ENCODE measurements at places on chromosomes 3 and 15.

DNA sequence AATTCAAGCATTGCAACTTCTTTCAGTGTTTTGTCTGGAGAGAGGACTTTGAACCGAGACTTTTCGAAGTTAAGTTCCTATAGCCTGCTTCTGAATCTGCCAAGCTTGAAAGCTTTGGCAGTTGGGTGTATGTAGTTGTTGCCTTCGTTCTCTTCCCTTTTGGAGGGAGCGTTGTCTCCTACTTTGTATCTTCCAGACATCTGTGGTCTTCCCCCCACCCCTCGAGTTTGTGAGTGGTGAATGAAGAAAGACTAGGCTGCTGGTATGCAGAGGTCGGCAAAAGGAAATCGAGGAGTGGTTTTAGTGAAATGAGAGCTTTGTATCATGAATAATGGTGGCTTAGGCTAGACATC lies 1.3 kb downstream of the CTNNB1 start:
- peak; percentile 18 for DNase-seq

GRCh38 chr3:148957586-148957985 lies 33.8 kb upstream of the GYG1 start:
- DNase-seq, result no peak

GRCh38 chr3:45753095-45753494 lies 43.2 kb downstream of the SLC6A20 start:
- DNase-seq, result no peak

- no peak for DNase-seq
These were observed 58.0 kb upstream of the CRTC3 start for GRCh38 chr15:90471769-90472168.

DNA sequence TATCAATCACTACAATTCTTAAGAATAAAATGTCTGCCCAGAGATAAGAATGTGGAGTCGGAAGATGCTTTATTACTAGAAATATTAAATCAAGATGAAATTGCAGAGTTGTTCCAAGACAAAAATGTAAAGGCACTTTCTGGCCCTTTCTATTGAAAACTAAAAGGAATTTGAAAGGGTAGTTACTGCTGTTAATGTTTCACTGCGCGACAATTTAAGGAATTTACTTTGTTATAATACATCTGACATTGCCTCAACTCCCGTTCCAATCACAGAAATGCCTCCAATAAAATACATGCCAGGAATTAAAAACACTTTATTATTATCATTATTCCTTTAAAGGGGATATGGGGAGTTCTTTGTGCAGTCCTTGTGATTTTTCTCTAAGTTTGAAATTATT lies 26.4 kb downstream of the RSL24D1 start:
- DNase-seq, result no peak

- DNase-seq, result no peak
These were observed 129.2 kb upstream of the LRIG1 start for GRCh38 chr3:66629982-66630368.

GRCh38 chr15:39213385-39213840 lies 367.5 kb upstream of the THBS1 start:
- no peak for DNase-seq

DNA sequence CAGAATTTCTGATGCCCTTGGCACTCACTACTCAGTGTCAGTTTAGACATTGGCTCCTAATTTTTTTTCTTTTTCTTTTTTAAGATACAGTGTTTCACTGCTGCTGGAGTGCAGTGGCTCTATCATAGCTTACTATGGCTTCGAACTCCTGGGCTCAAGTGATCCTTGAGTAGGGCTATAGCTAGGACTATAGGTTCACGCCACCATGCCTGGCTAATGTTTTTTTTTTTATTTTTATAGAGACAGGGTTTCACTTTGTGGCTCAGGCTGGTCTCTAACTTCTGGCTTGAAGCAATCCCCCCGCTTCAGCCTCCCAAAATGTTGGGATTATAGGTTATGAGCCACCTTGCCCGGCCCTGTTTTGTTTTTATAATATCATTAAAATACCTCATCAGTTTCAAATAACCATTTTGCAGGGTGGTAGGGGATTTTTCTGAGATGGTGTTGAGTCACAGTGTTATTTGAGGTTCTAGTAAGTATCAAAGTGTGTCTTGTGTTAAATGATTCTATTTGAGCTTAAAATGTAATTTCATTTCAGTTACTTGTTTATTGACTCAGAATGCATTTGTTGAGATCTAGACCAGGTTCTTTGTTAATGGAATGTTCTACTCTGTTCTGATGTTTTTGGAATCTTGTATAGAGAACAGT lies 7.0 kb downstream of the FNDC3B start:
- DNase-seq, result no peak

GRCh38 chr15:45434078-45434567 lies 55.8 kb upstream of the GATM start:
- DNase-seq, result no peak

- DNase-seq, result no peak
These were observed 32.9 kb upstream of the ACAD9 start for GRCh38 chr3:128846486-128846891.

DNA sequence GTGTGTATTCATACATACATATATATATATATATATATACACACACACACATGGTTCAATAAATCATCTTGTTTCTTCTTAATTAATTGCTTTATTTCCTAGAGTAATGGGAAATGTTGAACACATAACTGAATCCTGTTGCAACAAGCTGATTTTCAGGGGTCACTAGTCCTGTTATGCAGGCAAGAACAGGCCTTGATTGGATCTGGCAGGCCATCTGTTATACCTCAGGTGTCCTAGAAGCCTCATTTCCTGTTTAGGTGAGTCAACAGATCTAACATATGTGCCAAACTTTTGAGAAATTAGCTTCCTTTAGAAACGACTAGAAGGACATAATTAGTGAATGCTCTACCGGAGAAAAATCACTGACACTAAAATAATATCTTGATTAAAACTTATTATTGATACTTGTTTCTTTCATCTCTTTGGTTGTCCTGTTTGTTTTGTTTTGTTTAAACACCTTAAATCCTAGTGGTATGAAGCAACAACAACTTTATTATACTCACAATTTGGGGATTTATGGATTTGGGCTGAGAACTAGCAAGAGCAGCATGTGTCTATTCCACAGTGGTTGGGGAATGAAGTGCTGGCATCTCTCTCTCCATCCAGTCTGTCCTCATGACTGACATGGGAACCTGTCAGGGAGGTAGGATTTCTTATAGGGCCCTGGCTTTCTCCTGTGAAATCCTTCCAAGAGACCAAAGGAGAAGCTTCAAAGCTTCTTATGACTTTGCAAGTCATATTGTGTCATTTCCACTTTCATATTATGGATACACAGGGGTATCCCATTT lies 552.6 kb downstream of the NSUN3 start:
- DNase-seq, result no peak

GRCh38 chr3:59775761-59776325 lies 726.0 kb upstream of the CFAP20DC start:
- no peak for DNase-seq

- DNase-seq, result no peak
These were observed 328.5 kb downstream of the MECOM start for GRCh38 chr3:169334991-169335390.
